ENCODE measurements at places on chromosomes 16 and 17.

- no peak for DNase-seq
These were observed 22.4 kb downstream of the C1QTNF1 start for GRCh38 chr17:79046197-79046915.

- DNase-seq: no peak
These were observed 13.3 kb upstream of the KPNB1 start for GRCh38 chr17:47636273-47637030.

- DNase-seq: no peak
These were observed 684 bp downstream of the ZFP90 start for GRCh38 chr16:68539711-68540239.

DNA sequence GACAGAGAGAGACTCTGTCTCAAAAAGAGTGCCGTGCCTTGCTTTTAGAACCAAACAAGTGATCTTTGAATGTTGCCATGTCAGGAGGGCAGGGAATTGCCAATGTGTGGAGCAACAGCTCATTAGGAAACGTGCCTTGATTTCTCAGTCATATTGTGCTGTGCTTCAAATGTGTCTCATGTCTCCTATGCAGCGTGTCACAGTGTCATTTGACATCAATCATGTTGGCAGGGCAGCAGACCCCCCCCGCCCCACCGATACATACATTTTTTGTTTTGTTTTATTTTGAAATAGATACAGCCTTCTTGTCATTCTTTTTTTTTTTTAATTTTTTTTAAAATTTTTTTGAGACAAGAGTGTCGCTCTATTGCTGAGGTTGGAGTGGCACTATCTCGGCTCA, 22.1 kb downstream of the MRC2 start:
- no peak for DNase-seq

- peak; percentile 74 for DNase-seq
These were observed 105.2 kb downstream of the RPTOR start for GRCh38 chr17:80649672-80650330.

- peak; percentile 44 for DNase-seq
These were observed 361.5 kb downstream of the SNX29 start for GRCh38 chr16:12337871-12338655.

DNA sequence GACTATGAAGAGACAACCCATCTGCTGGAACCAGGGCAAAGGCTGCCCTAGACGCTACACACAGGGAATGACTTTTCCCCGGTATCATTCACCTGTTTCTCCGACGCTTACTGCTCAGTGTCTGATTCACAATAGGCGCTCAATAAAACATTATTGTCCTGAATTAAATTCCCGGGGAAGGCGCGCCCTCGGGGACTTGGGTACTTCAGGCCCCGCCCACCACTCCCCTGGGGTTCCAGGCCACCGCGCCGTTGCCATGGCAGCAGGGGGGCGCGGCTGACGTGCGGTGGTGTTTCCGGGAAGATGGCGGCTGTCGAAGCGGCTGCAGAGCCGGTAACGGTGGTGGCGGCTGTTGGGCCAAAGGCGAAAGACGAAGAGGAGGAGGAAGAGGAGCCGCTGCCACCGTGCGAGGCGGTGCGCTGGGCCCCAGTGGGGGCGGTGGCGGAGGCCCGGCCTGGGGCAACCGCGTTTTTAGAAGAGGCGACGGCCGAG, at the start of gene RUNDC1:
TSS of gene RUNDC1 (plus strand) at position 292 of the 492 bp plus-strand sequence. CDS start at position 304, 12 bp downstream.
- peak; percentile 94 for DNase-seq

- no peak for DNase-seq
These were observed 118.3 kb downstream of the ANKRD11 start for GRCh38 chr16:89371968-89372634.

- DNase-seq: no peak
These were observed 1.0 kb downstream of the LYRM1 start for GRCh38 chr16:20901436-20902112.

GRCh38 chr17:27446569-27447301, 9.5 kb upstream of the KSR1 start:
- peak; percentile 52 for DNase-seq

- no peak for DNase-seq
These were observed 8.7 kb downstream of the CACNG5 start for GRCh38 chr17:66843627-66844026.

- no peak for DNase-seq
These were observed 4.4 kb upstream of the RNF43 start for GRCh38 chr17:58421711-58422110.

DNA sequence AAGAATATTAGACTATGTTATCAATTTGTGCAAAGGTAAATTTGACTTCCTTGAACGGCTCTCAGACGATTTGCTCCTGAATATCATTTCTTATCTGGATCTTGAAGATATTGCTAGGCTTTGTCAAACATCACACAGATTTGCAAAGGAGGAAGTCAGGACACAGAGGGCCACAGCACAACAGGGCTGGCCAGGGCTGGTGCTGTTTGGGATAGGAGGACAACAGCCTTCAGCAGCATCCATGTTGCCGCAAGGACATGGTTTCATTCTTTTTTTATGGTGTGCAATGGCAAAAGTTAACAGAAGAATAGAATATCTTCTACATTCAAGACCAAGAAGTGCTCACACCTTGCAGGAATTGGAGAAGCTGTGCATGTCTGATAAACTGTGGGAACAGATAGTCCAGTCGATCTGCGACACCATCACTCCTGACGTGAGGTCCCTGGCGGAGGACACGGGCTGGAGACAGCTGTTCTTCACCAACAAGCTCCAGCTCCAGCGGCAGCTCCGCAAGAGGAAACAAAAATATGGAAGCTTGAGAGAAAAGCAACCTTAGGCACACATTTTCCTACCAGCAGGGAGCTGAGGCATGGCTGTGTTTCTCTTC, 59.8 kb downstream of the KPNA2 start:
- no peak for DNase-seq

GRCh38 chr17:7204828-7205461, 14.7 kb downstream of the DLG4 start:
- no peak for DNase-seq

- no peak for DNase-seq
These were observed 1.1 kb upstream of the RAPGEFL1 start for GRCh38 chr17:40175928-40176753.

DNA sequence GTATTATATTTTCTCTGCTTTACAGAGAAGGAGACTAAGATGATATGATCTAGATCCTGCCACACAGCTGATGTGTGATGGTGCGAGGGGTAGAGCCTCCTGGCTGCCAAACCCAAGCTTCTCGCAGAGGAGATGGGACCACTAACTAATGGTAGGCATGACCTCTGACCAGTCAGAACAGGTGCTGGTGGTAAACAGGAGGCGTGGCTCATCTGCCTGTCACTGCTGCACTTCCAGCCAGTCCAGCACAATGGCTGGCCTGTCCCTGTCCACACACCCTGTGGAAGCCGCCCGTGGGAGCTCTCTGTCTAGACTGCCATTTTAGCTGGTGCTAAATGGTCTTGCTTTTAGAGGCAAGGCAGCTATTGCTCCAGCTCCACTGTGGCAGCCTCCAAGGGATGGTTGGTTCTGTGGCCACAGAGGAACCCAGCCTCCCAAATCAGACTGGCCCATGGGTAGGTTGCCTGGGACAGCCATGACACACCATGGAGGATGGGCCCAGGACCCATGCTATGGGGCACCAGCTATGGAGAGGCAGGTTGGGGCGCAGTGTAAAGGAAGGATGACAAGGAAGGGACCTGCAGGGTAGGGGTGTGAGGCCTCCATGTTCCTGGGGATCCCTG, 86.7 kb downstream of the KSR1 start:
- DNase-seq: no peak

GRCh38 chr17:16419074-16419928, 3.9 kb downstream of the TRPV2 start:
- peak; percentile 79 for DNase-seq

DNA sequence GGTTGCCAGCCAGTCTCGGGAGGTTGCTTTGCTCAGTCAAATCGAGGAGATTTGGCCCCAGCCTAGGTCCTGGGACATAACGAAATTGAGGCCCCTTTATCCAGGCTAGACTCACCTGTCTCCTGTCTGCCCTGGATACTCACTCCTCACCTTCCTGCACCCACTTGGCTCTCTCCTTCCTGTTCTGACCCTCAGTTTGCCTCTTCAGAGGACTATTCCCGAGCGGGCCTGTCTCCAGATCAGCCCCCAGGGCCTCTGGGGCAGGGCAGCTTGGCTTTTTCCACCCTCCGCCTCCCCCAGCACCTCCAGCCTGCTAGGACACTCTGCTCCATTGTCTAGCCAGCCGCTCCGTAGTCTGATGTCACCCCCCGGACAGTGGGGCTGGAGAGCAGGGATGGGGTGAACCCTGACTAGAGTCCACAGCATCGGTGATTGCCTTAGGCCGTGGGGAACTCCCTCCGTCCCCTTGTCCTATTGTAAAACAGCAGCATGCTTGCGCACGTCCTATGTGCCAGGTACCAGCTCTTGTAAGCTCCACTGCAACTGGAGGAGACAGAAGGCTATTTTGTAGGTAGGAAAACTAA, 8.8 kb downstream of the WFIKKN2 start:
- no peak for DNase-seq

GRCh38 chr17:78905541-78905940, 2.5 kb upstream of the CEP295NL start:
- DNase-seq: no peak

DNA sequence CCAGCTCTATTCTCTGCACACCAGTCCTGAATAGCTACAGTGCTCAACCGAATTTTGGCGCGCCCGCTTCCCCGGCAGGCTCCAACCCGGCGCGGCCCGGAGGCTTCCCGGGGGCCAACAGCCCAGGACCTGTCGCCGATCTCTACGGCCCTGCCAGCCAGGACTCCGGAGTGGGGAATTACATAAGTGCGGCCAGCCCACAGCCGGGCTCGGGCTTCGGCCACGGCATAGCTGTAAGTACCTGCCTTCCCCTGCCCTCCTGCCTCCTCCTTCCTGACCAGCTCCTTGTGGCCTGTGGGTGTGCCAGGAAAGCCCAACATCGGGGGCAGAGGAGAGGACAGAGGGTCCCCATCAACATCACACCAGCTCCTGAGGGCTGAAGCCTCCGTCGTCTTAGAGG, 70.2 kb downstream of the CCDC182 start:
- no peak for DNase-seq

GRCh38 chr17:32862940-32863339, 14.0 kb downstream of the MYO1D start:
- no peak for DNase-seq

- no peak for DNase-seq
These were observed 424.0 kb downstream of the SHISA9 start for GRCh38 chr16:13325396-13325795.

DNA sequence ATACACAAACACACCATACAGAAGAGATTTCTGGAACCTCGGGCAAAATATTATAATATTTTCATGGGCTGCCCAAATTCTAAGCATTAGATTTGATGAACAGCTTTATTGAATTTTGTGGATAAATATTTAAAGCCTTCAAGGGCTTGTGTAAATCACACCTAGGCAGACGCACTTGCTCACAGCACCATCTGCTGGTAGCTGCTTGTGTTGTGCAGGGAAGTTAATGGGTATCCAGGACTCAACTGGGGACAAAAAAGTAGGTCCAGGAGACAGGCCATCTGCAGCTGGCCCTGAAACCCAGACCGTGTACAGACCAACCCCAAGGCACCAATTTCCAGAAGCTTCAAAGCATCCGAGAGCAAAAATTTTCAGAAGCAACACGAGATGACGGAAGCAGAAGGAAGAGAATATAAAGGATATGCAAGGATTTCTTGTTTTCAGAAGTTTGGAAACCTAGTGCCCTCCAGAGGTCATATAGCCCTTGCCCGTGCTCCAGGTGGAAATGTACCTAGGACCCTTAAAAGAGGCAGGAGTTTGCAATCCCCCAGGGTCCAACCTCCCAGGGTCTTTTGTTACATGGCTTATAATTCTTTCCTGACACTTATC, 140.0 kb downstream of the CHD9NB start:
- peak; percentile 63 for DNase-seq

GRCh38 chr17:78371056-78371455, 7.4 kb upstream of the PGS1 start:
- no peak for DNase-seq

- no peak for DNase-seq
These were observed 70.0 kb downstream of the C16orf78 start for GRCh38 chr16:49443576-49443975.

- DNase-seq: no peak
These were observed 1.7 kb downstream of the RBFOX3 start for GRCh38 chr17:79609049-79609589.

DNA sequence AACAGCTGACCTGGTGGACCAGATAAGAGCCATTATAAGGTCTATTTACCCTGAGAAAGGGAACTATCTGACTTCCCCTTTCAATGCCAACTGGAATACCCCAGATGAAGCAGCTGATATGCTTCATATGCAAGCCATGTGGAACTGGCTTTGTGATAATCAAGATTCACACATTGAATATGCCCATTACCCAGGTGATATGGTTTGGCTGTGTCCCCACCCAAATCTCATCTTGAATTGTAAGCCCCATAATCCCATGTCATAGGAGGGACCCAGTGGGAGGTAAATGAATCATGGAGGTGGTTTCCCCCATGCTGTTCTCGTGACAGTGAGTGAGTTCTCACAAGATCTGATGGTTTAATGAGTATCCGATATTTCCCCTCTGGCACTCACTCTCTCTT, 42.1 kb downstream of the IKZF3 start:
- DNase-seq: no peak

DNA sequence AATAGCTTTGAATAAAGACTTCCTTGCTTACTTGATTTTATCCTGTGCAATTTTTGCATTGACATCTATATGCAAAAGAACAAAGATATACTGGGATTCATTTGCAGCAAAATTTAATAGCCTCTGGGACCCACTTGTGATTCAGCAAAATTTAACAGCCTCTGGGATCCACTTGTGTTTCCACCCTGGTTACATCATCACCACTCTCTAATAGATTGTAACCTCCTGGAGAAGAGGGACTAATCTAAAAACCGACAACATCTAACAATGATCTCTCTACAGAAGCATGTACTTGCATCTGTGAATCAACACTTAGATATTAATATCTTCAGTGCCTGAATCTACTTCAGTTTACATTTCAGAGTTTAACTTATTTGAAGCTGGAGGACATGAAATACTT, 202.0 kb upstream of the CPHXL start:
- DNase-seq: no peak
